Activated gamma-delta T cell (primary cell): ENCODE measurements at places on chromosomes 16 and 17.

DNA sequence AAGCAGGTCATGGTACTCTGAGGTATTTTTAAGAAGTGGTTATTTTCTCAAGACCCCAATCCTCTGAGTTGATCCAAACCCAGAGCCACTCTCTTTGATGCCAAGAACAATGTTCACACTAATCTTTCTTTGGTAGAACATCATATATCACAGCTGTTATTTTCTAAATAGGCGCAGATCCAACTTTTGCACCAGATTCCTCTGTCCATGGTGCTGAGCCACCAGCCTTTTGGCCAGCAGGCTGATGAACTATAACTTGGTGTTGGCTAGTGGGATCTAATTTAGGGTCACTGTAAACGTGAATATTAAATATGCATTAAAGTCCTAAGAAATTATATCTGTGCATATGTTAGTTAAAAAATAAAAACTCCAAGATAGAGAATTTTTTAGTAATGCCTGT is 7.0 kb upstream of the ZKSCAN2 start:
- DNase-seq = no peak

DNA sequence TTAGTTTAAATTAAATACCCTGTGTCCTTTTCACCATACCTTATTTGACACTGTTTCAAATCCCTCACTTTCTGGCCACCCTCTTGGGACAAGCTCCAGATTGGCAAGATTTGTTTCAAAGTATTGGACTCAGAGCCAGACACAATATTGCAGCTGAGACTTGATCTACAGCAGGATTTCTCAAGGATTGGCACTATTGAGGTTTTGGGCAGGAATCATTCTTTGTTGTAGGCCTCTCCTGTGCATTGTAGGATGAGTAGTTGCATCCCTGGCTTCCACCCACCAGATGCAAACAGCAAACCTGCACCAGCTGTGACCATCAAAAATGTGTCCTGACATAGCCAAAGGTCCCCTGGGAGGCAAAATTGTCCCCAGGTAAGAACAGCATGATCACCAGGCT is 181.2 kb downstream of the CHD9NB start:
- no peak for DNase-seq

DNA sequence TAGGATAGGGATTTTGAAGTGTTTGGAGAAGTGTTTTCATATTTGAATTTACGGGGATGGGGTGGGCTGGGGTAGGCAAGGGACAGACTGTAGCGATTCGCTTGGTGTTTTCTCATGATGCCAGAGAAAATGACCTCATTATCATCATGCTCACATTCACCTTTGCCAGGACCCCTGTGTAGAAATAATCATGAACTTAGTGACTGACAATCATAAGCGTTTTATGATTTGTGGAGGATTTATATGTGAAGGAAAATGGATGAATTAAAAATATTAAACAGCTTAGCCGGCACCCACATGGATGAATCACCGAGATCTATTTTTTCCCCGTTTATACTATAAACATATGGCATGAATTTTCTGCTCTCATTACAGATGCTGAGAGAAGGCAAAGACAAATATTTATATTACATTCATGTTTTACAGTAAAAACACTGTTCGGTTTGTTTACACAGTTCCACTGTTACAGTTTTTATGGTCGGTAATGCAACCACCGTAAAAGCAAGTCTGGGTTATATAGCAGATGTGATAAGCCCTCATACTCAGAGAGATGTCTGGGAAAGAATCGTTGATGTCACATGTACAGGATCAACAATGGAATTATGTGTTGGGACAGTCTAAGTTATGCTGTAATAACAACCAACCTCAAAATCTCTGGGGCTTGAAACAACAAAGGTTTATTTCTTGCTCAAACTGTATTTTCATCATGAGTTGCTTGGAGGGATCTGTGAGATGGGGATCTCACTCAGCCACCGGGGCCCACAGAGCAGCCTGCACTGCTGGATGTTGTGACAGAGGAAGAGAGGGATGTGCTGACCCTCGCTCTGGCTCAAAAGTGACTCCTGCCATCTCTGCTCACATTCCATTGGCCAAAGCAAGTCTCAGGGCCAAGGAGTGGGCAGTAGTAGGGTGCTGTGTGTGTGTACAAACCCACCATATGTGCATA is 85.1 kb downstream of the WWOX start:
- DNase-seq = no peak

DNA sequence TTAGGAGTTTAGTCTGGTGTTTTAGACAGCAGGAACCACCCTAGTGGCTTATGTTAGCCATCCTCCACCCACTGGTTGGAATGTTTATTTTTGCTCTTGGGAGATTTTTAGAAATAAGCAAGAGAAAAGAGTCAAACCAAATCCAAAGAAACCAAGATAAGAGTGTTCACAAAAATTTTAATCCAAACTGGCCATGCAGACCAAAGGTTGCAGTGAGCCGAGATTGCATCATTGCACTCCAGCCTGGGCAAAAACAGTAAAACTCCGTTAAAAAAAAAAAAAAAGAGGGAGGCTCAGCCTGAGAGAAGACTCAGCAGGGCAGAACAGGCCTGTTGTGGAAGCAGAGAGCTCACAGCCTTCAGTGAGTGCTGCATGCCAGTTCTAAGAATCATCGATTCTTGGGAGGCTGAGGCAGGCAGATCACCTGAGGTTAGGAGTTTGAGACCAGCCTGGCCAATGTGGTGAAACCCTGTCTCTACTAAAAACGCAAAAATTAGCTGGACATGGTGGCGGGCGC is 12.2 kb upstream of the C16orf54 start:
- DNase-seq = no peak

- peak; percentile 25 for DNase-seq
Measured at GRCh38 chr17:39239640-39240314, 14.0 kb upstream of the STAC2 start.

GRCh38 chr17:32813021-32813420 is 63.9 kb downstream of the MYO1D start:
- DNase-seq = no peak

DNA sequence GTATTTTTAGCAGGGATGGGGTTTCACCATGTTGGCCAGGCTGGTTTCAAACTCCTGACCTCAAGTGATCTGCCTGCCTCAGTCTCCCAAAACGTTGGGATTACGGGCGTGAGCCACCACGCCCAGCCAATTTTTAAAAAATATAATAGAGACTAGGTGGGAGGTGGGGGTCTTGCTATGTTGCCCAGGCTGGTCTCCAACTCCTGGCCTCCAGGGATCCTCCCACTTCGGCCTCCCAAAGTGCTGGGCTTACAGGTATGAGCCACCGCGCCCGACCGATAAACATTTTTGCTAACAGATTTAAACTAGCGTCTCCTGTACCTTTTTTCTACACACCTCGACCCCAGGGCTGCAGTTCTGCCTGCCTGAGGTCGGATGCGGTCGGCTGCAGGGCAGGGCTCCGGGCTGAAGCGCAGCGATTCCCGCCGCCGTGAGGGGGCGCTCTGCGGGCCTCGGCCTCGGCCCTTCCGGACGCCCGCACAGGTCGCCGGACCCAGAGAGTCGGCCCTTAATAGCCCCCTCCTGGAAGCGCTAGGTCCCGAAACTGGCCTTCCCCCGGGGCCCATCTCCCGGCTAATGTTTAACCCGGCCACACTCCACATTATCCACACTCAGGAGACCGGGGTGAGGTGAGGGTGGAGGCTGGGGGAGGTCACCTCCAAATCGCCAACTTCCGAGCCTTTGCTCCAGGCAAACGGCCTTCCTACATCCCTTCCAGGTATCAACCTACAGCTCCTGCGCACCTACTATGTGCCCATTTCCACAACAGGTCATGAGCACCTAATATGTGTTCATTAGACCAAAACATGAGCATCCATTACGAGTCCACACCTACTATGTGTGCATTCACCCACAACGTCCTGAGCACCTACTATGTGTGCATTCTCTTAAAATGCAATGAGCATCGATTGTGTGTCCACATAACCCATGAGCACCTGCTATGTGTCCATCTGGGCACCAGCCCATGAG is 2.0 kb upstream of the GLIS2 start:
- no peak for DNase-seq

DNA sequence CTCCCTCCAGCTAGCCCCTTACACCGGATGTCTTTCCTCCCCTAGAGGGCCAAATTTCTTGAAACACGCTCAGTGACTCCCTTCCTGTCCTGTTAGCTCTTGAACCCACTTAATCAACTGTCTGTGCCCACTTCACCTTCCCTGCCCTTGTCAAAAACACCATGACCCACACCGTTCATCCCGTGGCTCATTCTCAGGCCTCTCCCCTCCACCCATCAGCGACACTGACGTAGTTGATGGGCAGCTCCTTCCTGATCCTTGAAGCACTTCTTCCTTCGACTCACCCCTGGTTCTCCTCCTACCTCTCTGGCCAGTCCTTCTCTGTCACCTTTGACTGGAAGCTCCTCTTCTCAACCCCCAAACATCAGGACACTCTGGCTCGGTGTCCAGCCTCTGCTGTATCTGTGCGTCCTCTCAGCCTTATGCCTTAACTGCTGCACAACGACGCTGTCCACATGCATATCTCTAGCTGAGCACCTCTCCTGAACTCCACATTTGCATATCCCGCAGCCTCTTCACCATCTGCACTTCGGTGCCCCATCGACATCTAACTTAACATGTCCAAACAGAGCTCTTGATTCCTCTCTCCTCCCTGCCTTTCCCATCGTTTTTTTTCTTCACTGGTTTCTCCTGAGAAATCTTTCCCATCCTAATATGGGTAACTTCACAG is 39.3 kb upstream of the CCDC182 start:
- DNase-seq = no peak

DNA sequence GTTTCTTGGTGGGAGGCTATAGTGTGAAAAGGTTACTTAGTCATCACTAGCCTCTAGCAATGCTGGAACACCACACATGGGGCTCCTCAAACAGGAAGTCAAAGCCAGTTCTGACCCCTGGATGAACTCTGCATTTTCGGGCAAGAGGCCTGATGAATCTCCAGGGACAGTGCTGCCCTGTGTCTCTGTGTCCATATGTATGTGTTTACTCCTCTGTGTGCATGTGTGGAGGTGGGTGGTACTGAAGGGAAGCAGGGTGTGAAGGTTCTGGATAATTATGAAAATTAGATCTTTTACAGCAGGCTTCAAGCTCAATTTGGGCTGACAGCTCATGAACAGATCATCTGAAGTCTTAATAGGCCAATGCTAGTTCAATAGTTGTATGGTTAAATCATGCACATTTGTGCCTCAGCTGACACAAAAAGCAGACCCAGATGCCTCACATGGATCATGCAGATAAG is 133.6 kb downstream of the SNX11 start:
- no peak for DNase-seq

DNA sequence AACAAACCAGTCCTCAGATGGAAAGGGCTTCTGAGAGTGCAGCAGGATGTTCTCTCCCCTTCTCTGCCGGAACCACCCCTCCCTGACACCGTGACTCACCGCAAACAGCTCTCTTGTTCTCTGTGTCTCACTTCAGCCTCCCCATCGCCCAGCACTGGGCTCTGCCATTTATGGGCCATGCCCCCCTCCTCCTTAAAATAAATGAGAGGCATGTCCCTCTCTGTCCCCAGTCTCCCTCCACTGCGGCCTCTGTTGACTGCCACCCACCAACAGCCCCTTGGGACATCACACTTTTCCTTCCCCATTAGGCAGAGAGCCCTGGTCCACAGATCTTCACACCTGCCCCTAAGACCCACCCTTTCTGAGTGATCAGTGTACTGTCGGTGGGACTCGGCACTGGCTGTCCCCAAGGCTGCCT is 6.3 kb downstream of the CCDC102A start:
- DNase-seq = no peak

DNA sequence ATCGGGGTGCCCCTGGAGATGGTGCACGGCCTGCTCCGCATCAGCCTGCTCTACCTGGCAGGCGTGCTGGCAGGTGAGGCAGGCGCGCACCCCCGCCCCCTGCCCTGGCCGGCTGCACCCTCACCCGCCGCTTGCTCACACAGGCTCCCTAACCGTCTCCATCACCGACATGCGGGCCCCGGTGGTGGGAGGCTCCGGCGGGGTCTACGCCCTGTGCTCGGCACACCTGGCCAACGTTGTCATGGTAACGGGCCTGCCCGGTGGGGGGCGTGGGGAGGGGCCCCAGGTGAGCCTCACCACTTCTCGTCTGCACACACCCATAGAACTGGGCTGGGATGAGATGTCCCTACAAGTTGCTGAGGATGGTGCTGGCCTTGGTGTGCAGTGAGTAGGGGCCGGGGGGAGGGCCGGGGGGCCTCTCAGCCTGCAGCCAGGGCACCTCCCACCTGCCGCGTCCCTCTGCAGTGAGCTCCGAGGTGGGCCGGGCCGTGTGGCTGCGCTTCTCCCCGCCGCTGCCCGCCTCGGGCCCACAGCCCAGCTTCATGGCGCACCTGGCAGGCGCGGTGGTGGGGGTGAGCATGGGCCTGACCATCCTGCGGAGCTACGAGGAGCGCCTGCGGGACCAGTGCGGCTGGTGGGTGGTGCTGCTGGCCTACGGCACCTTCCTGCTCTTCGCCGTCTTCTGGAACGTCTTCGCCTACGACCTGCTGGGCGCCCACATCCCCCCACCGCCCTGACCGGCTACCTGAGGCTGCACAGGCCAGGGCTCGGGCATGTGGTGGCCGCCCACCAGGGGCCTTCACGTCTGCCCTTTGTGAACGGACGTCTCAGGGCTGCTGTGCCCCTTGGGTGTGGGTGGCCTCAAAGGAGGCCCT is 2.1 kb downstream of the RHBDL1 start:
- DNase-seq = no peak
